Heart left ventricle (tissue), 16 donors: ENCODE measurements at places on chromosomes 1 and 21. TPM values are rescaled to one million over a fixed set of nuclear protein-coding genes. Genes with fewer than 3 reads are reported as not detected.

Gene IL10
- 4.1 TPM for total RNA-seq

Gene KRTAP21-2
- total RNA-seq, result not detected

Gene UBXN10
- total RNA-seq, result 2.6 TPM

Gene TRIM46
- total RNA-seq, result 0.19 TPM

Gene SPRR1B
- not detected for total RNA-seq

Gene NBPF8
- total RNA-seq, result 4.0 TPM

DNA sequence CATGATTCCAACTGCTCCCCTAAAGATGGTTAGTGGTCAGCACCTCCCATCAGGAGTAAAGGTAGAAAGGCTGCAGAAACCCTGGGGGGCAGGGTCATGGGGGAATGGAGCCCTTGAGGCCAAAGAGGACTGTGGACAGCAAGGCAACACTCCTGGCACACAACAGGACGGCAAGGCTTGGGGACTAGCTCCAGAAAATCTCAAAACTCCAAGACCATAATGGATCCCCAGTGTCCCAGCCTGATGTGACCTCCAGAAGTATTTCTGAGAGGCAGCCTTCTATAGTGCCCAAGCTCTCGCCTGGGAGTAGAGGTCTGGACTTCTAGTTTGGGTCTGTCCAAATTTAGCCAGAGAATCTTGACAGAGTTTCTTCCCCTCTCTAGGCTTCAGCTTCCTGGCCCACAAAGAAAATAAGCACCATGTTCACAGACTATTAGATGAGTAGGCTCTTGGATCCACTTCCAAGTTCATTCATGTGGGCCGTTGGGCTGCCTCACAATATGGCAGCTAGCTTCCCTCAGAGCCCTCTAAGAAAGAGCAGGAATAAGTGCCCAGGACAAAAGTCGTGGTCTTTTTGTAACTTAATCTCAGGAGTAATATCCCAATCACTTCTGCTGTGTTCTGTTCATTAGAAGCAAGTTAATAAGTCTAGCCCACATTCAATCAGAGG is 6.9 kb downstream of the CD2 start:
- peaks cover 4% of the 10 kb centered on the region for H3K36me3 ChIP-seq
- H3K4me1 ChIP-seq, result no peaks in the 10 kb centered on the region
- no peaks in the 10 kb centered on the region for H3K27me3 ChIP-seq
- H3K4me3 ChIP-seq, result no peak overlapping the region

DNA sequence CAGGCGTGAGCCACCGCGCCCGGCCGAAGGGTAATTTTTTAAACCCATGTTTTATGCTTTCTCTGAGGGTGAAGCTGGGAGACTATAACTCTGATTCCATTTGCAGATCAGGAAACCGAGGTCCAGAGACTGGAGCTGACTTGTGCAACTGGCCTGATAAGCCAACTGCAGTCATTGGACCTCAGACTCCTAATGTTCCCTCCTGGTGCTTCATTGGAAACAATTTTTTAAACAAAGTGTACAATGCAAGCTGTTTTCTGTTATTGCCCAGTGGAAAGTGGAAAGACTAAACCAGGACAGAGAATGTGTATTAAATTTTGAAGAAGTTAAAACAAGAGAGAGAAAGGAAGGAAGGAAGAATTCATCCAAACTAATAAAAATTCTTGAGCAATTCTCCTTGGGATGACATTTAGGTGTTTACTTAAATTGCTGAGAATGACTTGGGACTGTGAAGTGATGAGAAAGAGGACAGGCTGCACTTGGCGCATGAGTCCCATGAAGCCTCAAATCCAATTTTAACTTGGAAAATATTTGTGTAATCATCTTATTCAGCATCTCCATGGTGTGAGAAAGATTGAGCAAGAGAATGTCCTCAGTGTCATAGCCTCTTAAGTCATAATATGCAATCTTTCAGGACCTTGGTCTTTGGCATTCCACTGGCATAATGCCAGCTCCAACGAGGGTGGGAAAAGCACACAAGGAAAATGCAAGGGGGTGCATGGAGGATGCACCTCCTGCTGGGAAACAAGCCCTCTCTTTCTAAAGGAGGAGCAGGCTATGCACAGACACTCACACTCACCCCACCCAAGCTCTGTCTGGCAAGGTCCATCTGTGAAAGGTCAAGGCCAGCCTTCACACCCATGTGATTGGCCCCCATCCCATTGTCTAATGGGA is 342.0 kb downstream of the SIPA1L2 start:
- peaks cover 13% of the 10 kb centered on the region for H3K4me1 ChIP-seq
- no peak overlapping the region for H3K27ac ChIP-seq
- H3K27me3 ChIP-seq, result no peaks in the 10 kb centered on the region

- H3K4me3 ChIP-seq, result no peak overlapping the region
- no peak for DNase-seq
- no peaks in the 10 kb centered on the region for H3K36me3 ChIP-seq
- H3K4me1 ChIP-seq, result no peaks in the 10 kb centered on the region
- no peak overlapping the region for H3K27ac ChIP-seq
Measured at GRCh38 chr1:17258758-17259130, 9.8 kb downstream of the PADI3 start.

DNA sequence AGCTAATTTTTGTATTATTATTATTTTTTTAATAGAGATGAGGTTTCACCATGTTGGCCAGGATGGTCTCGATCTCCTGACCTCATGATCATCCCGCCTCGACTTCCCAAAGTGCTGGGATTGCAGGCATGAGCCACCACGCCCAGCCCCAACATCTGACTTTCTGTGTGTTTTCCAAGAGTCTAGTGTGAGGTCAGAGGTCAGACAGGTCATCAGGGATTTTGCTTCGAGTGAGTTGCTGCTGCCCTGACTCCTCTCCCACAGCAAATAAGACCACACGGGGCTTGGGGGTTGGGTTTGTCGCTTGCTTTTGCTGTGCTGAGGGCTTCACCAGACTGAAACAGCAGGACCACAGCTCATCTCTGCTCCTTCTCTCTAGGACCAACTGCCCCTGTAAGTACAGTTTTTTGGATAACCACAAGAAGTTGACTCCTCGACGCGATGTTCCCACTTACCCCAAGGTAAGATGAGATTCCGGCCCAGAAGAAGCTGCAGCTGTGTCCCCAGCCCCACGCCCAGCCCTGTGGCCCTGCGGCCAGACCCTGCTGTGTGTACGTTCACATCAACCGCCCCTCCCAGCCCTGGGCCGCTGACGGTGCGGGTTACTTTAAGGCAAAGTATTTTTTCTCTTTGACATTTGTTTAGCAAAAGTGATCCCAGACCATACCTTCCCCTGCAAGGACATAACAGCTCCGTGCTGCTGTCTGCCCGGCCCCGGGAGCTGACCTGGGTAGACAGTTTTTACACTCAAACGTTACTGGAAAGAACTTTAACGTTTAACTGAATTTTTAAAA is 97.5 kb downstream of the PDE9A start:
- no peak for DNase-seq
- H3K4me1 ChIP-seq, result peaks cover 4% of the 10 kb centered on the region
- H3K4me3 ChIP-seq, result no peak overlapping the region
- no peak overlapping the region for H3K27ac ChIP-seq
- no peaks in the 10 kb centered on the region for H3K27me3 ChIP-seq
